ENCODE measurements at places on chromosomes 7 and 10.

DNA sequence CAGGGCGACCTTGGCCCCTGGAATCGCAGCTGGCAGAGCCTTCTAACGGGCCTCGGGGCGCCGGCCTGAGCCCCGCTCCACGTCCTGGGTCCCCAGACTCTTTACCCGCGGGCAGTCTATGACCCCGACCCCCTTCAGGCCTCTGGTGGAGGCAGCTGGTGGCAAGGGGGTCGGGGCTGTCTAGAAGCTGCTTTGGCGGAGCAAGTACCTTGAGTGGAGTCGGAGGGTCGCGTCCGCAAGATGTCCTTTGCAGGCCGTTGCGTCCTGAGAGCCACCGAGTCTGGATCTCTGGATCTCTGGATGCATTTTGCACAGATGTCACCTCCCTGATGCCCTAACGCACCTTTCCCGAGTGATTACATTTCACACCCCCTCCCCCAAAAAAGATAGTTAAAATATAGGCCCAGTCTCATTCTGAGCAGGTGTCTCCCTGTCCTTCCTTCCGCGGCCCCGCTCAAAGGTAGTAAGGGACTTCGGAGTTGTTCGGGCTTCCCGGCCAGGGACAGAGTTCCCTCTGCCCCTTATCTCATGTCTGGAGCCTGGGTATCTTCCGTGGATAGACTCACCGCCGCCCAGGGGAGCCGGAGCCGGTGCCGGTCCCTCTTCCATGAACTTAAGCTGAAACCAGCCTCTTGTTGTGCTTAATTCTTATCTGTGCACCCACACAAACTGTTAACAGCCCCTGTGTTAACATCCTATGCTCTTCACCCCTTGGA, 457 bp downstream of the ACADSB start:
- H3K4me1 ChIP-seq = peaks cover 41% of the 10 kb centered on the region
- H3K36me3 ChIP-seq = peaks cover 4% of the 10 kb centered on the region
- peak overlapping the region; percentile 98 for H3K4me3 ChIP-seq
- peak overlapping the region; percentile 10 for H3K27ac ChIP-seq
- DNase-seq = peak; percentile 4
- no peaks in the 10 kb centered on the region for H3K27me3 ChIP-seq

- DNase-seq = no peak
- H3K27me3 ChIP-seq = no peaks in the 10 kb centered on the region
- peak overlapping the region; percentile 81 for H3K27ac ChIP-seq
These were observed 33.2 kb downstream of the POR start for GRCh38 chr7:75948179-75948578.

GRCh38 chr7:139494835-139495579, 11.5 kb upstream of the KLRG2 start:
- peaks cover 38% of the 10 kb centered on the region for H3K27me3 ChIP-seq
- no peak overlapping the region for H3K27ac ChIP-seq
- DNase-seq = no peak

DNA sequence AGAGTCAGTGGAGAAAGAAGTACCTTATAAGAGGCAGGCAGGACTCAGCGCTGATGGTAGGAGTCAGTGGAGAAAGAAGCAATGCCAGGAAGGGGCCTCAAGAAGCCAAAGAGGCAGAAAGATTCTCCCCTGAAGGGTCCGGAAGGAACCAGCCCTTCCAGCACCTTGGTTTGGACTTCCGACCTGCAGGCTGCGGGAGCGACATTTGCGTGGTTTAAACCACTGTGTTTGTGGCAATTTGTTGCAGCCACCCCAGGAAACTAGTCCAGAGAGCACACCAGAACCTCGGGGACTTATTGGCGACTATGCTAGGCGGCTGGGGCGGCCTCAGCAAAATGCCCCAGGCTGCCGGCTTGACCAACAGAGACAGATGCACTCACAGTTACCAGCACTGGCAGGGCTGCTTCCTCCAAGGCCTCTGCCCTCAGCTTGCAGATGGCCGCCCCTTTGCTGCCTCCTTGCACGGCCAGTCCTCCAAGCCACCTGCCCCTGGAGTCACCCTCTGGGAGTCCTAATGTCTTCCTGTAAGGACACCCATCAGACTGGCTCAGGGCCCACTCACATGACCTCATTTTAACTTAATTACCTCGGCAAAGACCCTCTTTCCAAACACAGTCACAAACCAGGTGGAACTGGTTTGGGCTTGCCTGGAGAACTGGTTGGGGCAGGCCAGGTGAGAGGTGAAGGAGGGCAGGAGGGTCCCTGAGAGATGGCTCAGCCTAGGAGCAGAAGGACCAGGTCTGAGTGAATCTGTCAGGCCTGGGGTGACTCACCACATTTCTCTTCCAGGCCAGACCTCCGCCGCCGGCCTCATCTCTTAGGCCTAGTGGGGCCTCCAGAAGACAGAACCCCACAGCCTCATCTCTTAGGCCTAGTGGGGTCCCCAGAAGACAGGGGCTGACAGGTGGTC, 26.1 kb downstream of the CALML3 start:
- H3K4me3 ChIP-seq = no peak overlapping the region
- no peaks in the 10 kb centered on the region for H3K36me3 ChIP-seq
- peaks cover 17% of the 10 kb centered on the region for H3K4me1 ChIP-seq
- DNase-seq = no peak
- no peaks in the 10 kb centered on the region for H3K27me3 ChIP-seq

GRCh38 chr7:1951159-1951536, 281.1 kb downstream of the ELFN1 start:
- H3K4me3 ChIP-seq = no peak overlapping the region
- peaks cover 3% of the 10 kb centered on the region for H3K4me1 ChIP-seq
- no peak for DNase-seq
- no peaks in the 10 kb centered on the region for H3K27me3 ChIP-seq
- peak overlapping the region; percentile 35 for H3K27ac ChIP-seq
- H3K36me3 ChIP-seq = no peaks in the 10 kb centered on the region

GRCh38 chr10:132439424-132440163, 42.6 kb downstream of the PWWP2B start:
- no peaks in the 10 kb centered on the region for H3K27me3 ChIP-seq
- peaks cover 13% of the 10 kb centered on the region for H3K4me1 ChIP-seq
- DNase-seq = no peak
- H3K36me3 ChIP-seq = no peaks in the 10 kb centered on the region
- no peak overlapping the region for H3K4me3 ChIP-seq

GRCh38 chr10:129609551-129609950, 142.5 kb downstream of the MGMT start:
- no peaks in the 10 kb centered on the region for H3K36me3 ChIP-seq
- H3K27ac ChIP-seq = no peak overlapping the region

DNA sequence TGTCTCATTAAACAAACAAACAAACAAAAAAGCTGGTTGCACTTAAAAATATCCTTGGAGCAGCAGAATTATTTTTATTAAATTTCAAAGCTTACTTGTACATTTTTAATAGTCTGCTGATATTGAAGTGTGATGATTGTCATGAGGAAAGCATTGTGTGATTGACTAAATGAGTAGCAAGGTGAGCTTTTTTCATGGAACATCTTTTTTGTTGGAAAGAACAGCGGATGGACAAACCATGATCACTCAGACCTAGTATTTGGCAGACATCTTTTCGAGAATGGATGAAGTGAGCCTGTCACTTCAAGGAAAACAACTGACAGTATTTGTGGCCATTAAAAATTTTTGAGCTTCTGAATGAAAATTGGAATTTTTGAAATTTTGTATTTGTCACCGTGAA, 5.7 kb upstream of the CALML3 start:
- H3K4me3 ChIP-seq = no peak overlapping the region
- no peak for DNase-seq
- no peaks in the 10 kb centered on the region for H3K27me3 ChIP-seq
- no peak overlapping the region for H3K27ac ChIP-seq

GRCh38 chr10:17407047-17407446, 47.3 kb downstream of the ST8SIA6 start:
- peaks cover 10% of the 10 kb centered on the region for H3K4me1 ChIP-seq
- peak overlapping the region; percentile 79 for H3K27ac ChIP-seq
- no peak overlapping the region for H3K4me3 ChIP-seq
- DNase-seq = no peak
- H3K36me3 ChIP-seq = no peaks in the 10 kb centered on the region

DNA sequence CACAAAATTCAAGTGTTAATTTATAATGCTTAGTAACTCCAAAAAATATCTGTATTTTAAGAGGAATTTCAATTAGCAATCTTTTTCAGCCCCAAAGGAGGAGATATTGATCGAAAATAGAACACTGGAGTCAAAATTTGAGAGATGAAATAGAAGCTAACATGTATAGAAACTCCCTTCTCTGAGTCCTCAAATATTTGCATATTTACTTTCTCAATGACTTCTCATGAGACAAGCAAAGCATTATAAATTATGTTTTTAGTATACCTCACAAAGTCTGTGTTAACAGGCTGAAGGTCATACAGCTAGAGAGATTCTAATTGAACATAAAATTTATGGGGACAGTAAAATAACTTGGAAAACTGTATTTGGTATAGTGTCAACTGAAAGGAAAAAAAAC, 260.5 kb downstream of the GPAM start:
- no peaks in the 10 kb centered on the region for H3K36me3 ChIP-seq
- H3K27me3 ChIP-seq = no peaks in the 10 kb centered on the region
- no peak for DNase-seq
- no peaks in the 10 kb centered on the region for H3K4me1 ChIP-seq

DNA sequence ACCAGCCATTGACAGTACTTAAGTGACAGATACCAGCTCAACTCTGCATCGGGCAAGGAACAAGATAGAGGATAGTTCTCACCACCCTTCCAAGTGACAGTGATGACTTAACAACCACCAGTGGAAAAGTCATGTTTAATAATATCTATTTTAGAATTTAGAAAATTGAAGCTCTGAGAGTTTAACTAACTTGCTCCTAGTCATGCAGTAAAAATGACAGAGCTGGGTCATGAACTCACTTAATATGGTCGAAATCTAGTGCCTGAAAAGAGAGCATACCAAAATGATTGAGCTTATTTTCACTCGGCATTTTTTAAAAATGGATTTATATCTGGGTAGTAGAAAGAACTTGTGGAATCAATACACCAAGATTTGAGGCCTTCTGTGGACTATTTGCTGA, 367.8 kb upstream of the IGFBP3 start:
- no peaks in the 10 kb centered on the region for H3K36me3 ChIP-seq
- H3K4me1 ChIP-seq = peaks cover 61% of the 10 kb centered on the region
- no peak overlapping the region for H3K27ac ChIP-seq
- no peaks in the 10 kb centered on the region for H3K27me3 ChIP-seq
- H3K4me3 ChIP-seq = no peak overlapping the region

All from neural crest cell (in vitro differentiated cells).